Memory B cell (primary cell): ENCODE measurements at places on chromosomes 16 and 17.

DNA sequence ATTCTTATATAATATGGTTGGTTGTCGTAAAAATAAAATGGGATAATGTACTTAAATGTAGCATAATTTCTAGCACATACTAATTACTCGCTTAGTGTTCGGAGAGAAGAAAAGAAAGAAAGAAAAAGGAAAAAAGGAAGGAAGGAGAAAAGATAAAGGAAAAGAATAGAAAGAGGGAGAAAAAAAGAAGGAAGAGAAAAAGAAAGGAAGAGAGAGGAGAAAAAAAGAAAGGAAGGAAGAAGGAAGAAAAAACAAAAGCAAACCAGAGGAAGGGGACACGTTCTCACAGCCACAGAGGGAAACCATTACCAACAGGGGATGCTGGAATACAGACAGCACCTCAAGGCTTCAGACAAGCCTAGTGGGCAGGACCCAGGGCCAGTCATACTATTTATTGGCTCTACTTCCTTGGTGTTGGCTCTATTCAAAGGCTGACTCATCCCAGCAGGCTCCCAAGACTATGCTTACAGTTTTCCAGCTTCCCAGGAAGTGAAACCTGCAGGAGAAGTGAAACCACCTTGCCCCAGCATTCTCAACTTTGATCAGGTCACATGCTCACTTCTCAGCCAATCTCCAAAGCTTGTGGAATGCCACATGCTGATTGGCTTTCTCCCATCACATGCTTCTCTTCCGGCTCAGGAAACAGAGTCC is 273.5 kb upstream of the IRX5 start:
- DNase-seq: no peak

- DNase-seq: no peak
Measured at GRCh38 chr17:73018599-73018998, 73.9 kb downstream of the SLC39A11 start.

- DNase-seq: no peak
Measured at GRCh38 chr17:410543-411401, 58.2 kb upstream of the RPH3AL start.

DNA sequence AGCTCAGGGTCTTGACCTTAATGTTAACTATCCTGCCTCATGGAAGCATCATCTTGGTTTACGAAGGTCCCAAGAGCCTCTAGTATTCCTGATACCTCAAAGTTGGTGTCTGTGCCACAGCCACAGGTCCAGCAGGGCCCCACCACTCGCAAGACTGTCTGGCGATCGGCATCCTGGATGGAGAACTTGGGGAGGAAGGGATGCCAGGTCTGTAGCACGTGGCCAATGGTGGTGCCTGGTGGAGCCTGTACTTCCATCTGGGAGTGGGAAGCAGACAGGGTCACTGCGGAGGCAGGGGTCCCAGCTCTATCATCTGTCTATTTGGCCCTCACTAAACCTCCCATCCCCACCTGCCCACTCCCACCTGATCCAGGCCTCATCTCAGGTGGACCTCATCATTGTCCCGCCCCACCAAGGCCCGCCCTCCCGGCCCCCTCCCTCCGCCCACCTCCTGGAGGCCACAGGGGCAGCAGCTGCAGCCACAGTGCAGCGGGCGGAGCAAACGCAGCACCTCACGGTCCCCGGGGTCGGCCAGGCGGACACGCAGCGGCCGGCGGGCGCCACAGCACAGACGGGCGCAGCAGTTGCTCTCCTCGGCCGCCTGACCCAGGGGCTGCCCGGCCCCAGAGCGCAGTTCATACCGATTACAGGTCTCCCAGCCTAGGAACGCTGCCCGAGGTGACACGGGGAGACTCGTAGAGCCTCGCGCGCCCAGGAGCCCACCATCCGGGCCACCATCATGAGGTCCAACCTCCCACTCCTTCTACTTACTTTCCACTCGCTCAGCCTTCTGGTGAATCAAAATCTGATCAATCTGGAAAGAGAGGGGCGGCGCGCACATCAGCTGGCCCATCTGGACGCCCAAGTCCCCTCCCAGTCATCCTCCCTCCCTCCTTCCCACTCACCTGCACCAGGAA is 1.4 kb downstream of the PLSCR3 start:
- DNase-seq: no peak

- no peak for DNase-seq
Measured at GRCh38 chr16:20883554-20884239, 16.5 kb downstream of the DCUN1D3 start.

GRCh38 chr17:44501866-44502375 is 1.3 kb downstream of the GPATCH8 start:
- no peak for DNase-seq

GRCh38 chr17:50130559-50131305 is 772 bp upstream of the SAMD14 start:
- DNase-seq: no peak

GRCh38 chr16:80085606-80086005 is 455.2 kb upstream of the DYNLRB2 start:
- DNase-seq: no peak

GRCh38 chr16:89038221-89038721 is 55.4 kb upstream of the ACSF3 start:
- DNase-seq: no peak

- no peak for DNase-seq
Measured at GRCh38 chr16:8964462-8964861, 756 bp upstream of the USP7 start.

DNA sequence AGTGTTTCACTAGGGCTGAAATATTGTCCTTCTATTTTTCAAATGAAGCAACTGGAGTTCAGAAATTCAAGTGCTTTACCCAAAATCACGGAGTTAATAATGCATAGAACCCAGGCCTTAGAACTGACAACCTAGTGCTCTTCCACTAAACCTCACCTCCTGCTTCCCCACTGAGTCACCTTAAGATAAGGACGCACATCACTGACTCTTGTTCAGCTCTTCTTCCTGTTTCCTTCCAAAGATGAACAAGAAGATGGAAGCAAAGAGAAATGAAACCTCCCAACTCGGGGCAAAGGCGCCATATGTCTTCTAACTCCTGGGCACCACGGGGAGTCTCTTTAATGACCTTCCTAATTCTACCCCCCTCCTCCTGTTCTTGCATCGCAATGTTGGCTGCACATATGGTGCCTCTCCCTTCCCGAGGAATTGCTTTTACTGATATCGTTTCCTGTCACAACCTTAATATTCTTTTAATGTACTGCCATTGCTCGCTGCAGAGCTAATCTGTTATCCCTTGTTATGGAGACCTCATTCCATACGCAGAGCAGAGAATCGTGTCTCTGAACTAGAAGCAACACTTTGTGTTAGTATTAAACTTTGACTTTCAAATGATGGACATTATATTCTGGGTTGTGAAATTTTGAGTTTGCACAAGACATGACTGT is 591.4 kb downstream of the TMEM114 start:
- DNase-seq: no peak

GRCh38 chr17:48129981-48130380 is 22.4 kb downstream of the SNX11 start:
- DNase-seq: no peak

- DNase-seq: no peak
Measured at GRCh38 chr16:1812732-1813163, 13.9 kb downstream of the HAGH start.

DNA sequence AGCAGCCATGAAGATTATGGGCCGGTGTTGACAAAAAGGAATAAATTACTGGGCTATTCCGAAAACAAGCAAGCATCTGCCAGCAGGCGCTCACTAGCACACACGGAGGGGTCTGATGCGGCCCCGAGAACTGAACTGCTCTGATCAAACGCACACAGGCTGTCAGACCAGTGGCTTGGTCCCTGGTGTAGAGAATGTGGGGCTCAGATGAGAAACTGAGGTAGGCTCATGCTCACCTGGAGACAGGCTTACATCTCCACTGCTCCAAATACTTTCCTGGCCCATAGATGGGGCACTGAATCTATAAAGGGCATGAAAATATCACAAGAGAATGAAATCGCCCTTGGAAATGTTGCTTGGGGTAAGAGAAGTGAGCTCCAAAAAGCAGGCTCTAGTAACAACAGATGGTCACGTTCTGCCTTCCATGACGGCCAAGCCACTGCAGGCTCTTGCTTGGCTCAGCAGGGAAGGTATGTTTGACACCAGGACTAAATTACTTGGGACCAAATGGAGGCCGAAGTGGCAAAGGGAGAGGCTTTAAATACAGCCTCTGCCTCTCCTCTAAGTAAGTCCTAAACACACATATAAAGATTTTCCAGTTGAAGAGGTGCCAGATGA is 5.4 kb downstream of the ABR start:
- no peak for DNase-seq

- peak; percentile 44 for DNase-seq
Measured at GRCh38 chr16:17369421-17370222, 101.1 kb downstream of the XYLT1 start.

GRCh38 chr17:33056399-33057146 is 64.9 kb downstream of the SPACA3 start:
- no peak for DNase-seq
